Hematopoietic multipotent progenitor cell (in vitro differentiated cells): ENCODE measurements at places on chromosomes 2 and 18.

- no peak for DNase-seq
These were observed 46.3 kb upstream of the RTN4 start for GRCh38 chr2:55096586-55096985.

GRCh38 chr2:61109291-61109690 lies 43.6 kb downstream of the SANBR start:
- DNase-seq = no peak

- DNase-seq = no peak
These were observed 313.2 kb downstream of the PIK3C3 start for GRCh38 chr18:42268186-42268725.

GRCh38 chr2:173240083-173240482 lies 114.6 kb upstream of the CDCA7 start:
- no peak for DNase-seq

DNA sequence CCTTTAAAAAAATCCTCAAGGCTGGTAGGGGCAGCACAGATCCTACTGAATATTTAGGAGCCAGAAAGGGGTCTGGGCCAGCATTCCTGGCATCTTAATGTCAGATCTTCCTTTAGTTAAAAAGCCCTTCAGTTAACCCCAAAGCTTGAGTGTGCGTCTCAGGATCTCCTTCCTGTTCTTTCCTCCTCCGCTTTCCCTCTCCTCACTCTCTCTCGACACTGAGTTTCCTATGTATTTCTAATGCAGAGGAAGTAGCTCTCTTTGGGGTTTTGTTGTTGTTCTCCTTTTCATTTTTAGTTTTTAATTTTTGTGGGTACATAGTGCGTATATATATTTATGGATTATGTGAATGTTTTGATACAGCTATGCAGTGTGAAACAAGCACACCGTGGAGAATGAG lies 109.9 kb upstream of the COPS8 start:
- DNase-seq = no peak

DNA sequence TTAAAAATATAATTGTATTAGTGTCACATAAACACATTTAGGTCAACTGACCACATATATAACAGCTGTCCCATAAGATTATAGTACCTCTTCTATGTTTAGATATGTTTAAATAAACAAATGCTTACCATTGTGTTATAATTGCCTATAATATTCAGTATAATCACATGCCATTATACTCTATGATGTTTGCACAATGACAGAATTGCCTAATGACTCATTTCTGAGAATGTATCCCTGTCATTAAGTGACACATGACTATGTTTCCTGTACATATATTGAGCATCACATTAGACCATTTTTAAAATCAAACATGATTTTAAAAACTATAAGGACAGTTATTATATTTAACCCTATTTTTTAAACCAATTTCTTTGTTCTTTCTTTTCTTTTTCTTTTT lies 89.8 kb downstream of the HS6ST1 start:
- DNase-seq = no peak

DNA sequence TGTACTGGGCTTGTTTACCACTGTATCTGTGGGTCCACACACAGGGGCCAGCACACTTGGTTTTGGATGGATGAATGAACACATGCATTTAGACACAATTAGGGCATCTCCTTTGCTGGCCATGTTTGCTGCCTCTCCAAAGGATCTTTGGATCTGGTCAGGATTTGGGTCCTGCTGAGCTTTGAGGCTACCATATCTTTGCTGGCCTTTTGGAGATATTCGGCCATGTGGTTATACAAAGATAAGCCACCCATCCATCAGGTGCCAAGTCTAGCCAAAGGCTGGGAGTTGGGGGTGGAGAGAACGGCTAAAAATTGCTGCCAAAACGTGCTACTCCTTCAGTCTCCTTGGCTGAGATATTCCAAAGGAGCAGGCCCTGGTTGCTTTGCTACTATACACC lies 18.2 kb upstream of the FZD7 start:
- no peak for DNase-seq

DNA sequence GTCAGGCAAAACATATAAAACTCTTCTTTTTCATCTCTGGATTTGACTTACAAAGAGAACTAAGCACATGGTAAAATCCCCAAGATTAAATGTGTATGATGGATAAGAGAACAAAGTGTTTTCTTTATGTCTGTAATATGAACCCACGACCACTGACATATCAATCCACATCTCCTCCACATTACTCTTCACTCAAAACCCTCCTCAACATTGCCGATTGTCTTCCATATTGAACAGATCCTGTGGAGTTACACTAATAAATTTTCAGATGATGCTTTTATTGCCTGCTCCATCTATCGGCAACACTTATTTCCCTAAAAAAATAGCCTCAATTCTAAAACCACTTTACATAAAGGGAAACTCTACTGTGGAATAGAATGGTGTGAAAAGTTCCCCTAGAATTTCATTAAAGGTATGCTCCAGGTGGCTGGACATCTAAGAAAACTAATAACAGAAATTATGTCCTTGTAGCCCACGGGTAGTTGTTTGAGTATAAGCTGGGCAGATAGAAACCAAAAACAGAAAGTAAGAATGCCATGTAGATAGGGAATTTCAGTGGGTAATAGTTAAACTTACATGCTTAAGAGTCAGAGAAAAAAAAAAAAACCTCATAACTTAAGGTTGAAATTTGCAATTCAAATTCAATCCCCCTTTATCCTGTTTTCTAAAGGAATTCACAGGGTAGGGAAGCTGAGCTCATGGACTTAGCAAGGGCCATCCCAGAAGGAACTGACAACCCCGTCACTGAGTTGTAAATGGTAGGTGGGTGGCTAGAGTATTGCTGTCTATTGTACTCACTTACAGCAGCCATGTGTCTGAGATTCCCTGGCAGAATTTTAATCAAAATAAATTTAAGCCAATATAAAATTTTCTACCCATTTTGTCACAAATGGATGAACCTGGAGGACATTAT lies 305.4 kb upstream of the LYPD1 start:
- DNase-seq = no peak

DNA sequence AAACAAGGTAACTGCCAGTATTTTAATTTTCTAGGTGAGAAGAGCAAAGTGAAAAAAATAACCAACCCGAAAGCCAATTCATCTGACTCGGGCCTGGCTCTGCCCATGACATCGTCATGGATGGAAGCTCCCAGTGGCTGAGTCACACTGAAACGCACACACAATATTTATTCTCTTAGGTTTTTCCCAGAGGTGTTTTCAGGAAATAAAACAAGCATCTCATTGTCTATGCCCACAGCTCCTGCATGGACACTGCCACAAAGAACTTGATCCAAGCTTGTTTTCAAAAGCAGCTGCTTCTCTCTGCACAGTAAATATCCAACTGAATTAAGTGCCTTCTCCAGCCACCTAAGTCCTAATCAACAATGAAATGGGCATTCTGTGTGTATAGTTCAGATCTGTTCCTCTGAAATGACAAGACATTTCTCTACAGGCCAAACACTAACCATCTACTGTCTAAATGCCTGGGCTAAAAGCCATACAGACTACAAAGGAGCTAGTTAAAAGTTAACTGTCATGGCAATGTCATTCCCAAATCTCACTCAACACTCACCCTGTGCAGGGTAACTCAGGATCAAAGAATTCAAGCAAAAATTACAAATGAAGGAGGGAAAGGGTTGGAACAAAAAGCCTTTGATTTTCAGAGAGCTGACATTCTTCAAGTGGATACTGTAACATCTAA lies 62.9 kb downstream of the RPL31 start:
- no peak for DNase-seq

GRCh38 chr2:232420463-232421188 lies 14.0 kb downstream of the ALPG start:
- peak; percentile 33 for DNase-seq

DNA sequence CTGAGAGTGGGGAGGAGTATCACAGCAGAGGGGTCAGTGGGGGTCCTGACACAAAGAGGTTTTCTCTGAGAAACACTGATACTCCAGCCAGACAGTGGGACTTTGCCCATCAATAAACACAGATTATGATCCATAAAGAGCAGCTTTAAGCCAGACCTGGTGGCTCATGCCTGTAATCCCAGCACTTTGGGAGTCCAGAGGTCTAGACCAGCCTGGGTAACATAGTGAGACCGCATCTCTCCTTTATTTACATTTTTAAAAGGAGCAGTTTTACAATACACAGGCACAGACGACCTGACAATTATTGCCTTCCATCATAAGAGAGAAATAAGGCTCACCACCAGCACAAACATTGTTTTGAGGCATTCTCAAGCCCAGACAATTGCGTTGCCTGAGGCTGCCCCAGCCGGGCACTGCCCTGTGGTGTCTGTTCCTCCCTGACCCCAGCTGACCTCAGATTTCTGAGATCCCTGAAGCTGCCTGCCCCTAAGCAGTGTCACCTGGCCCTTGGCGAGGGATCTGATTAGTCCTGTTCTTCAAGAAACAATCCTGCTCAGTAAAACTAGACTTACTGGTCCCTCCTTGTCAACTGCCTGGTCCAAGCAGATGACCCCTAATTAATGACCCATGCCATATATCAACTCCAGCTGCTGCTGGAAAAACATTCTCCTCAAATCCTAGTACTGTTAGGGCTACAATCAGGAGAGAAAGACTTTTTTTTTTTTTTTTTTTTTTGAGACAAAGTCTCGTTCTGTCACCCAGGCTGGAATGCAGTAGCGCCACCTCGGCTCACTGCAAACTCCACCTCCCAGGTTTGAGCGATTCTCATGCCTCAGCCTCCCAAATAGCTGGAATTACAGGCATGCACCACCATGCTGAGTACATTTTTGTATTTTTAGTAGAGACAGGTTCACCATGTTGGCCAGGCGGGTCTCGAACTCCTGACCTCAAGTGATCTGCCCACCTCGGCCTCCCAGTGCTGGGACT lies 59.4 kb upstream of the SOS1 start:
- no peak for DNase-seq

- DNase-seq = no peak
These were observed 815.1 kb upstream of the RAB6C start for GRCh38 chr2:129164220-129164949.

DNA sequence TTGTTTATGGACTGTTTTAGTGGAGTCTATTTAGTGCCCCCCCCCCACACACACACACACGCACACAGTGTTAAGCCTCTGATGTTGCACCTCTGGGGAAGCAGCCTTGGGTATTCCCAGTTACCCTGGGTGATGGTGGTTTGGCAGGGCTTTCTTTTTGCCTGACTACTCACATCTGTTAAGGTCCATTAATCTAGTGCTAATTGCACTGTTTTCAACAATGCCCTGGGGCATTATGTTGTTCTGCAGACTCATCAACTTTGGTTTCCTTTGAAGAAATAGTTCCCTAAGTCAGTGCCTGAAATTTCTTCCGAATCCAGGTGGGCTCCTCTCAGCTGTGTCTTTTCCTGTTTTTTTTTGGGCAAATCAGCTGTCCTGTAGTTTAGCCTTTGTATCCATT lies 34.7 kb downstream of the SPOPL start:
- DNase-seq = no peak

DNA sequence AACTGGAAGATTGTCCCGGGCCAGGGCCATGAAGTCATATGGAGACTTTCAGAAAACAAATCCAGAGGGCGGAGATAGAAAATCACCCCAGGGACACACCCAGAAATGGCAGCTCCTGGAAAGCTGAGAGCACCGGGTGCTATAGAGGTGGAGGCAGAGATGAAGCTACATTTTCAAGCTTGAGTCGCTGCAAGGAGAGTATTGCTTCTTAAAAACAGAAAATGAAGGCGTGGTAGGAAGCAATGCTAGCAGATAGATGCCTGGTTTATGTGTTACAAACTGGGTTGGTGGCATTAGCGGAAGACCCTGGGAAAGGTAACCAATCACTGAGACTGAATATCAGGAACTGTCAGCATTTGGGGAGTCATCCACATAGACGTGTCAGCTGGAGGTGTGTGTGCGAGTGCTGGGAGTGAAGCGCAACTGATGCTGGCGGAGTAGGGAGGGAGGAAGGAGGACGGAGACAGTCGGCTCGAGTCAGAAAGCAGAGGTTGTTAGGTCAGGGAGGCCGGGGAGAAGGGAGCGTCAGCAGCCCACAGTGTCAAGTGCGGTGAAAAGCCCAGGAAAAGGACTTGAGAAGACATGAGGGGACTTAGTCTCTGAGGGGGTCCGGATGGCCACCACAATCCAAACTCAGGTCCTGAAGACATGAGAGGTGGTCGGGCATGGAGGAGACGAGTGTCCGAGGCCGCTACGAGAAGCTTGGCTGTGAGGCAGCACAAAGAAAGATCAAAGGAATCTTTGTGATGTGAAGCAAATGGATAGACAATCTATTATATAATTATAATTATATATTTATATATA lies 45.4 kb downstream of the C18orf63 start:
- no peak for DNase-seq

DNA sequence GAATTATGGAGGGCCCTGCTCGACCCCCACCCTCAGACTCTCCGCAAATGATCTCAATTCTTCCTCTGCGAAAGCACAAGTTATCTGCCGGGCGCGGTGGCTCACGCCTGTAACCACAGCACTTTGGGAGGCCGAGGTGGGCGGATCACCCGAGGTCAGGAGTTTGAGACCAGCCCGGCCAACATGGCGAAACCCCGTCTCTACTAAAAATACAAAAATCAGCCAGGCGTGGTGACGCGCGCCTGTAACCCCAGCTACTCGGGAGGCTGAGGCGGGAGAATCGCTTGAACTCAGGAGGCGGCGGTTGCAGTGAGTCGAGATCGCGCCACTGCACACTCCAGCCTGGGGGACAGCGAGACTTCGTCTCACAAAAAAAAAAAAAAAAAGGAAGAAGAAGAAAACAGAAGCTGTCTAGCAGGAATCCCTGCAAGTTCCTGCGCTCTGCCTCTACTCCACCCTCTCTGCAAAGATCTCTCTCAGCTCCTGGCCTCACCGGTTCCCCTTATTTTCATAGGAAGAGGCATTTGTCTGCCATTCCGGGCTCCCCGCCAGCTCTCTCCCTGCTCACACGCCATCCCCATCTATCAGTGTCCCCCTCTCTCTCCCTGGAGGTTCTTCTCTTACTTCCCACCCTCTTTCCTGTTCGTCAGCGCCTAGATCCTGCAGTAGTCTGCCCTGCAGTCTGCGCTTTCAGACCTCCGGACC lies 13.5 kb upstream of the COLEC12 start:
- DNase-seq = no peak

DNA sequence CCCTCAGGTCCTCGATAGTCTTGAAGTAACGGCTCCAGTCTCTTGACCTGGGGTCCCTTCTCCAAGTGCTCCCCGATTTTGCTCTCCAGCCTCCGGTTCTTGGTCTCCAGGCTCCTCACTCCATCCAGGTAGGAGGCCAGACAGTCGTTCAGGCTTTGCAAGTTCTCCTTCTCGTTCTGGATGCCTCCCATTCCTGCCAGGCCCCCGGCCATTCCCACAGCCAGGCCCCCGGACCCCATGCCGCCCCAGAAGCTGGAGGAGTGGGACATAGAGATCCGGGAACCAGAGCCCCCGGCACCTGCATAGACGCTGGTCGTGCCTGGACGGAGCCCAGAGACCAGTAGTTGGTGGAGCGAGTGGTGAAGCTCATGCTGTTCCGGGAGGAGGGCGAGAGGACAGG lies 29.0 kb upstream of the RAB31 start:
- no peak for DNase-seq

DNA sequence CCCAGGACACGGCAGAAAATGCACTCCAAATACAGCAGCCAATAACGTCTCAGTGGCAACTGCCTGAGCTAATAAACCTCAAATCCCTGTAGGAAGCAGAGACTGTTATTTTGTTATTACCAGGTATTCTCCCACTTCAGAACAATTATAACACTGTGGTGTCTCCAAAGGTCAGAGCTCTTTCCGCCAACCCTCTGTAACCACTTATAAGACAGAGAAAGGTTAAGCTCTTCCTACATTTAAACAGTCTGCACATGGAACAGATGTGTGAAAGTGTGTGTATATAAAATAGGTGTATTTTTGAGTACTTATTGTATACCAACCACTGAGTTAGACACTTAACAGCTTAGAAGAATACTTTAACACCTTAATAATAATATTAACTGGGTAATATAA lies 64.1 kb downstream of the FBXO15 start:
- no peak for DNase-seq

GRCh38 chr2:217743407-217743806 lies 259.4 kb downstream of the TNS1 start:
- no peak for DNase-seq
